ENCODE measurements at places on chromosomes 7 and 10.
A peak's percentile ranks its signal among the peaks of the same experiment; 100 is the strongest.

DNA sequence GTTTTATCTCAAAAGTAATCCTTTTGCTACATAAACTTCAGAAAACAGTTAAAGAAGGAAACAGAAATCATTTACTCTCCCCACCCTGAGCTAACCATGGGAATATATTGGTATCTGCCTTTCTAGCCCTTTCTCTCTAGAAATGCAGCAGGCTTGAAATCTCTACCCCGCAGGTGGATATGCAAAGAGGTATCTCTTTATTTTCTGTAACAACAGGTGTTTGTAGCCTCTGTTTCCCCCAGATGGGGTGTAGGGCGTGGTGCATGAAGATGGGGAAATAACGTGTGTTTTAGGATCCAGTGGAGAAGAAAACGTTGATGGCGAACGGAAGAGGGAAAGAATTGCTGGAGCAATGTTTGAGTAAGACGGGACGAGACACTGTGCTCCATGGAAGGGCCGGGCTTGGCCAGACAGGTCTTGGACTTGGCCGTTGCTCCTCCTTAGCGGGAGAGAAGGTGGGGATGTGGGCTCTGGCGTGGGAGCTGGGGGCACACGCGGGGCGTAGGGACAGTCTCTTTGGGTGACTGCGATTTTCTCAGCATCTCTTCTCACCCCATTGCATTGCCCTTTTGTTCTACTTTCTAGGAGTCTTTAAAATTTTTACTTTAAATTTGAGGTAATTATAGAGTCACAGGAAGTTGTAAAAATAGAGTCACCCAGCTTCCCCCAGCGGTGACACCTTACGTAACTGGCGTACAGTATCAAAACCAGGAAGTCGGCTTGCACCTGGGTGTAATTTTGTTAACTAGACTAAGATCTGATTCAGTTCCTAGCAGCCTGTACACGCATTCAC lies 82.9 kb downstream of the ELFN1 start:
- DNase-seq, result no peak

GRCh38 chr7:142696456-142697179 lies 52.7 kb upstream of the PRSS1 start:
- DNase-seq, result no peak

GRCh38 chr10:124543971-124544370 lies 82.3 kb downstream of the LHPP start:
- no peak for DNase-seq

DNA sequence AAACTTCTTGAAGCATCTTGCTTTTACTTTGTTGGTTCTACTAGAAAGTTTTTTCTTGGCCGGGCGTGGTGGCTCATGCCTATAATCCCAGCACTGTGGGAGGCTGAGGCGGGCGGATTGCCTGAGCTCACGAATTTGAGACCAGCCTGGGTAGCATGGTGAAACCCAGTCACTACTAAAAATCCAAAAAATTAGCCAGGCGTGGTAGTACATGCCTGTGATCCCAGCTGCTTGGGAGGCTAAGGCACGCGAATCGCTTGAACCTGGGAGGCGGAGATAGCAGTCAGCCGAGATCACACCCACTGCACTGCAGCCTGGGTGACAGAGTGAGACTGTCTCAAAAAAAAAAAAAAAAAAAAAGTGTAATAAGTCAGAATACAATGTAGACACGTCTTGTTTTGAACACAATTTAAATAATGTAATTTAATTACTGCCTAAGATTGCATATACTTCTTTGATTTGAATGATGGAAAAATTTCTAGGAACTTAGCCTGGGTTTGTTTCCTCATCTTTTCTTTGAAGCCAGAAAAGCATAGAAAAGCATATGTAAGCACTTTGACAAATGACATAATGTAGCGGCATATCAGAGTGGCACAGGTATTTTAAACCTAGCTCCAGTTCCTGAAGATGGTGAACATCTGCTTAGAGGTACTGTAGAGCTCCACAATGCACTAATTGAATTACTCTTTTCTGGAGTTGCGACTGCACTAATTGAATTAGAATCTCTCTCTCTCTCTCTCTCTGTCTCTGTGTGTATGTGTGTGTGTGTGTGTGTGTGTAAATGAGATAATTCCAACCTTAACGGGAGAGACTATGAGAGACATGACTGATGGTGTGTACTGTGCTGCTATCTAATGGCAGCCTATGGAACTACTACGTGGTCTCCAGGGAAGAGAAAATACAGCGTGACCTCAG lies 87.8 kb downstream of the BTRC start:
- peak; percentile 71 for DNase-seq

- DNase-seq, result no peak
Observed at GRCh38 chr7:66169616-66170015, 35.5 kb upstream of the TPST1 start.

Measured in umbilical cord (tissue), 2 donors.